Activated T-helper 1 cell treated with anti-CD3 and anti-CD28 coated beads, Interleukin-12 subunit alpha, Interleukin-12 subunit beta, Interleukin-2, Interleukin-4 antibody, amounts not matched to agents 30 ng/mL and 10 ng/mL and 1 ng/mL, durations not matched to agents 14 hours and 24 hours and 36 hours (primary cell): ENCODE measurements at places on chromosomes 16 and 17. TPM values are rescaled to one million over a fixed set of nuclear protein-coding genes. Genes with fewer than 3 reads are reported as not detected.

The ZNF624 gene
- 2.0 and 2.8 TPM in 2 replicates for total RNA-seq

The CRHR1 gene
- not detected in 2 replicates for total RNA-seq

The CLEC3A gene
- not detected in 2 replicates for total RNA-seq

The TLCD2 gene
- 0.12 and 0.13 TPM in 2 replicates for total RNA-seq

The PSMD3 gene
- 191 and 201 TPM in 2 replicates for total RNA-seq

The ZNF385C gene
- 0.10 TPM in 1 of 2 replicates, not detected in the other for total RNA-seq

The COX6A2 gene
- not detected in 2 replicates for total RNA-seq

GRCh38 chr16:54939510-54940278, 9.0 kb downstream of the IRX5 start:
- no peaks in the 10 kb centered on the region for H3K4me1 ChIP-seq
- H3K27ac ChIP-seq, result peak overlapping the region; percentile 18

DNA sequence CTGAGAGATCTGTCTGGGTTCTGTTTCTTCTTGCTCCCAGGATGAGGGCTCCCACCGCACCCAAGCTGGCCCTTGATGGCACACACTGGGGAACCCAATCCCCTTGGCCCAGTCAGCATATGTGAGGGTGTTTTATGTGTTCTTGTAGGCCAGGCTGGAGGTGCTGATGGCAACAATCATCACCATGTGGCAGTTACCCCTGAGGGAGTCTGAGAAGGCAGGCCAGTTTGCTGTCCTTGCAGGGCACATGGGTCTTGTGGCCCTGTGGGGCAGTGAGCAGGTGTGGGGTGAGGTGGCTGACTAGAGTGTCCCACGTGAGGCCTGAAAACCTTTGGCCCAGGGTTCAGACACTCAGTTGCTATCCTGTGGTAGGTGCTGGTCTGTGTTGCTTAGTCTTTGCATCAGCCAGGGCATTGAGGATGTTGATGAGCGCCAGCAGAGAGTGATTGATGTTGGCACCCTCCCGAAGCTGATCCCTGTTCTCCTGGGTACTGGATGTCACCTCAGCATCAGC, 2183.0 kb downstream of the TP53TG3F start:
- H3K4me1 ChIP-seq, result no peaks in the 10 kb centered on the region
- DNase-seq, result no peak
- H3K4me3 ChIP-seq, result no peak overlapping the region
- no peaks in the 10 kb centered on the region for H3K36me3 ChIP-seq
- H3K27ac ChIP-seq, result no peak overlapping the region

GRCh38 chr16:65274566-65274965, 152.7 kb upstream of the CDH11 start:
- no peaks in the 10 kb centered on the region for H3K36me3 ChIP-seq
- H3K27ac ChIP-seq, result no peak overlapping the region
- no peaks in the 10 kb centered on the region for H3K4me1 ChIP-seq
- DNase-seq, result no peak
- H3K4me3 ChIP-seq, result no peak overlapping the region
- H3K27me3 ChIP-seq, result no peaks in the 10 kb centered on the region

- H3K36me3 ChIP-seq, result peaks cover 6% of the 10 kb centered on the region
- no peak overlapping the region for H3K4me3 ChIP-seq
- peaks cover 12% of the 10 kb centered on the region for H3K4me1 ChIP-seq
- no peak for DNase-seq
- H3K27ac ChIP-seq, result no peak overlapping the region
These were observed 12.4 kb downstream of the NME3 start for GRCh38 chr16:1758923-1759322.

- no peaks in the 10 kb centered on the region for H3K27me3 ChIP-seq
- DNase-seq, result no peak
- peaks cover 10% of the 10 kb centered on the region for H3K36me3 ChIP-seq
- no peak overlapping the region for H3K4me3 ChIP-seq
These were observed 166.6 kb downstream of the PHKB start for GRCh38 chr16:47627721-47628120.

- H3K4me1 ChIP-seq, result no peaks in the 10 kb centered on the region
- DNase-seq, result no peak
- no peak overlapping the region for H3K27ac ChIP-seq
- H3K4me3 ChIP-seq, result no peak overlapping the region
- H3K27me3 ChIP-seq, result no peaks in the 10 kb centered on the region
- peaks cover 24% of the 10 kb centered on the region for H3K36me3 ChIP-seq
These were observed 280.9 kb upstream of the TNRC6C start for GRCh38 chr17:77677630-77678029.

GRCh38 chr17:55168958-55169687, 95.6 kb upstream of the HLF start:
- H3K36me3 ChIP-seq, result no peaks in the 10 kb centered on the region
- H3K27me3 ChIP-seq, result no peaks in the 10 kb centered on the region
- H3K4me1 ChIP-seq, result no peaks in the 10 kb centered on the region
- no peak for DNase-seq

DNA sequence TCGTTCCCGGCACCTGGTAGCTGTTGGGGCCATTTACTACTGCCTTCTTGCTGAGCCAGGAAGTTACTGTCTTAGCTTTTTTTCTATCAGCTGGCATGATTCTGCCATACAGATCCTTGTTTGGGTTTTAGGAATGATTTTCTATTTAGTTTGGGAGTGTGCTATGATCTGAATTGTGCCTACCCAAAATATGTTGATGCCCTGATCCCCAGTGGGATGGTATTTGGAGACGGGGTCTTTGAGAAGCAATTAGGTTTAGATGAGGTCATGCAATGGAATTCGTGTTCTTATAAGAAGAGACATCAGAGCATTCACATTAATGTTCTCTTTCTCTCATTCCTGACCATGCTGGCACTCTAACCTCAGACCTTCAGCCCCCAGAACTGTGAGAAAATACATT, 59.4 kb upstream of the HS3ST2 start:
- no peak overlapping the region for H3K4me3 ChIP-seq
- no peaks in the 10 kb centered on the region for H3K4me1 ChIP-seq
- DNase-seq, result no peak
- peaks cover 1% of the 10 kb centered on the region for H3K27me3 ChIP-seq
- no peaks in the 10 kb centered on the region for H3K36me3 ChIP-seq

- no peak overlapping the region for H3K27ac ChIP-seq
- peaks cover 8% of the 10 kb centered on the region for H3K4me1 ChIP-seq
- DNase-seq, result no peak
- no peaks in the 10 kb centered on the region for H3K27me3 ChIP-seq
- H3K36me3 ChIP-seq, result peaks cover 6% of the 10 kb centered on the region
- no peak overlapping the region for H3K4me3 ChIP-seq
These were observed 72.7 kb downstream of the OMG start for GRCh38 chr17:31224366-31224765.

GRCh38 chr17:28688481-28688880, 23.2 kb downstream of the PROCA1 start:
- no peaks in the 10 kb centered on the region for H3K4me1 ChIP-seq

DNA sequence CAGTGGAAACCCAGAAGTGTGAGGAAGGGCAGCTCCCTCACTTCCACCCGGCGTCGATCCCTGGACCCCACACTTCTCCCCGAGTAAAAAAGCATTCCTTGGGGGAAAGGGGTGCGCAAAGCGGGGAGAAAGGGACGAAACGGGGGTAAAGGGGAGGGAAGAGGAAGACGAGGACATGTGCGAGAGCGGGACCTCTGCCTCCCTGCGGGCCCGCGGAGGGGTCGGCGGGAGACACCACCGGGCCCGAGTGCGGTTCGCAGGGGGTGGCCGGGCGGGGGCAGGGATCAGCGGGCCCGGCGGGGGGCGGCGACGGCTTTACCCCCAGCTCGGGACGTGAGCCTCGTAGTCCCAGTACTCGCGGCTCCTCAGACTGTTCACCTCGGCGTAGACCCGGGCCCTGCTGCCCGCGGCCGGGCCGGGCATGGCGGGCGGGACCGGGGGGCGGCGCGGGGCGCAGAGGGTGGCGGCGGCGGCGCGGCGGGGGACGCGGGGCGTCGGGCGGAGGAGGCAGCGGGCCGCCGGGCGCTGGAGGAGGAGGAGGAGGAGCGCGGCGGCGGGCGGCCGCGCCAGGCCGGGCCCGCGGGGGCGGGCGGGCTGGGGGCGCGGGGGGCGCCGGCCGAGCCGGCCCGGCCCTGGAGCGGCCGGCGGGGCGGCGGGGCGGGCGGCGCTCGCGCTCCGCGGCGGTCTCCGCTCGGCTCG, 443 bp downstream of the CSNK2A2 start:
- no peak for DNase-seq
- peaks cover 35% of the 10 kb centered on the region for H3K36me3 ChIP-seq
- peaks cover 6% of the 10 kb centered on the region for H3K27me3 ChIP-seq
- peak overlapping the region; percentile 92 for H3K4me3 ChIP-seq
- peak overlapping the region; percentile 79 for H3K27ac ChIP-seq
- H3K4me1 ChIP-seq, result peaks cover 41% of the 10 kb centered on the region

DNA sequence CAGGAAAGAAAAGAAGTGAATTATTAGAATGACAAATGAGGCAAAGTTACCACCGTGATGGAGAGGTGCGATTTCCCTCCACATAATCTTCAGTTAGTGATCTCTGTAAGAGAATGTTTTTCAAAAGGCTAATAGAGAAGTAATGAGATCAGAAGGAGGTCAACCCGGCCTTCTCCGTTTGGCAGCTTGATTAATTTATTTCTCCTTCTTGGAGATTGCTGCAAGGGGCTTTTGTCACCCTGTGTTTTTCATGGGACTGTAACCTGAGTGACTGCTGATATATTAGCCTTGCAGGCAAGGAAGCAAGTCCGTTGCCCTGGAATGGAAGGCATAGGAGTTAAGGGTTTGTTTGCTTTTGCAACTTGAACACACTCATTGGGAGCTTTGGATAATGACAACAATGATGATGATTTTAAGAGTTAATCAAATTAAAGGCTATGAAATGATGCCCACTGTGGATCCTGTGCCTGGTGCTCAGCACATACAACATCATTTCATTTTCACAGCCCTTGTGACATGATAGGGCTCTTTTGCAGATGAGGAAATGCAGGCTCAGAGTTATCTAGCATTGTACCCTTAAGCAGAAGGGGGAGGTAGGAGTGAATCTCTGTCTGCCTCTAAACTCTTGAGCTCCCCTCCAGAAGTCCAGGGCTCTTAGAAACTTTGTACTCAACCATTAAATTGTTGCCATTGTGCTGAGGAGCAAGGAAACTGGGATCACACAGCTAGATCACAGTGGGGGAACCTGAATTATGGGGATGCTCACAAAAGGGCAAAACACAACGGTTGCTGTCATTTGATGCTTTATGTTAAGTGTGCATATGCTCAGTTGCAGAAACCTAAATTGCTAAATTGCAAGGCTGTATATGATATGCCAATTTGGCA, 226.3 kb downstream of the WWOX start:
- H3K36me3 ChIP-seq, result no peaks in the 10 kb centered on the region
- H3K27ac ChIP-seq, result no peak overlapping the region
- H3K4me3 ChIP-seq, result no peak overlapping the region
- DNase-seq, result no peak
- H3K27me3 ChIP-seq, result no peaks in the 10 kb centered on the region
- no peaks in the 10 kb centered on the region for H3K4me1 ChIP-seq

DNA sequence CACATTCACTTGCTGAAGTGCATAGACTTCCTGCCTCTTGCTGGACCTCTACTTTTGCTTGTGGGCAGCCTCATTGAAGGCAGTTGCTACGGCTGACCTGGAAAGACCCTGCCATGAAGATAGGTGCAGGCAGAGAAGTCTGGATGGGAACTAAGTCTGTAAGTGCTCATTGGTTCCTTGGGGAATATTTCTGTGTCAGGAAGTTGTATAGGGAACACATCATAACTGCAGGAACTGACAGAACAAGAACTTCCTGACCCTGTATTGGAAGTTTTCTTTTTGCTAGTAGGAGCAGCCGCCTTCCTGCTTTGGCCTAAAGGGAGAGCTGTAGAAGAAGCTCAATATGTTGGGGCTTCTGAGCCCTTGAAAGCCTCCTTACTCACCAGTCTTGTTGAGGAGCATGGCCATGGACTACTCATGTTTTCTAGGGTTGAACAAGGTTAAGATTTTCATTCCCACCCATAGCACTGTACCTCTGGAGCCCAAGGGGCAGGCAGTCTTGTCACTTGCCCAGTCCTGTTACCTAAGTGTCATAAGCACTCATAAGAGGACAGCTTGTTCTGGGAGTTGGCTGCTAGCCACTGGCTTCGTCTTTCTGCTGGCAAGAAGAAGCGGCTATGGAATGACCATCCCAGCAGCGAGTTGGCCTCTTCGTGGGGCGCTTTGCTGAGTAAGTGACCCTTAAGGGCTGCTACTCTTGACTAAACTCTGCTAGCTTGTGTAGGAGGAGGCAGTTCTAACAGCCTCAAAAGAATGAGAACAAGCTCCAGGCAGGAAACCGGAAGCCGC, 7.2 kb downstream of the UBFD1 start:
- no peak overlapping the region for H3K27ac ChIP-seq
- peaks cover 7% of the 10 kb centered on the region for H3K4me1 ChIP-seq
- H3K27me3 ChIP-seq, result no peaks in the 10 kb centered on the region
- no peak for DNase-seq
- peaks cover 61% of the 10 kb centered on the region for H3K36me3 ChIP-seq

DNA sequence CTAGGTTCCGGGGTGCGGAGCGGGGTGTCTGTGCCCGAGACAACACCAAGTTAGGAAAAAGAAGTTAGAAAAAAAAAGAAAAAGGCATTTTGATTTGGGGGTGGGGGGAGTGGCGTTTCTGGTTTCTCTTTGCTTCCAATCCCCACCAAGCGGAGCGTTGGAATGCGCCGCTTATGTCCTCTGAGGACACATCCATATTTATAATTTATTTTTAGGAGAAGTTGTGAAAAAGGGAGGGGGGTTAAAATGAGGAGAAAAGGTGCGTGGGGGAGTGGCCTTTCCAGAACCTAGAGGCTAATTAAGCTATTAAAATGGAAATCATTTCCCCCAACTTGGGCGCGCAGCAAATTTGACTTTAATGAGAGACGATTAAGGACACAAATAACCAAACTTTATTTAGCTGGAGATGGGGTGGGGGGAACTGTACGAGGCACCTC, 232.1 kb downstream of the MRTFB start:
- H3K36me3 ChIP-seq, result no peaks in the 10 kb centered on the region
- no peak for DNase-seq
- H3K27ac ChIP-seq, result no peak overlapping the region
- peaks cover 10% of the 10 kb centered on the region for H3K4me1 ChIP-seq
- peak overlapping the region; percentile 63 for H3K4me3 ChIP-seq
- H3K27me3 ChIP-seq, result peaks cover 38% of the 10 kb centered on the region

DNA sequence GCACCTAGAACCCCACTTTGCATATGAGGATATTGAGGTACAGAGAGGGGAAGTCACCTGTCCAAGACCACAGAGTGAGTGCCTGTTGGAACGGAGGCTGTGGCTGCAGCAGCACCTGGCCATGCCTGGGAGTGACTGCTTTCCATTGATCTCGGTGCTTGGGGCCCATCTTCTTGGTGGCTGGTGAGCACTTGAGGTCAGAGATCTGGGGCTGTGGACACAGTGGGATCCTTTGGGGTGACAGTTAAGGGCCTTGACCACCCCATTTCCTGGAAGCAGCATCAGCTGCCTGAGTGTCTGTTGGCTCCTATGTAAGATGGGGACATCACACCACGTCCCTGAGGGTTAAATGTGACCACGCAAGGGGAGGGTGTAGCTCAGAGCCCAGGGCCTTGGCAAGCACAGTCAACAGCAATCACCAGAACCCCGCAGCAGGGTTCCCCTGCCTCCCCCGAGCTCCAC, 111.7 kb downstream of the IRF8 start:
- peaks cover 17% of the 10 kb centered on the region for H3K4me1 ChIP-seq
- no peak for DNase-seq

GRCh38 chr17:15289285-15290183, 24.4 kb upstream of the PMP22 start:
- H3K27ac ChIP-seq, result no peak overlapping the region
- no peaks in the 10 kb centered on the region for H3K36me3 ChIP-seq
- no peaks in the 10 kb centered on the region for H3K4me1 ChIP-seq
- DNase-seq, result no peak
- H3K4me3 ChIP-seq, result no peak overlapping the region
